ENCODE measurements at places on chromosomes 6 and 20.

DNA sequence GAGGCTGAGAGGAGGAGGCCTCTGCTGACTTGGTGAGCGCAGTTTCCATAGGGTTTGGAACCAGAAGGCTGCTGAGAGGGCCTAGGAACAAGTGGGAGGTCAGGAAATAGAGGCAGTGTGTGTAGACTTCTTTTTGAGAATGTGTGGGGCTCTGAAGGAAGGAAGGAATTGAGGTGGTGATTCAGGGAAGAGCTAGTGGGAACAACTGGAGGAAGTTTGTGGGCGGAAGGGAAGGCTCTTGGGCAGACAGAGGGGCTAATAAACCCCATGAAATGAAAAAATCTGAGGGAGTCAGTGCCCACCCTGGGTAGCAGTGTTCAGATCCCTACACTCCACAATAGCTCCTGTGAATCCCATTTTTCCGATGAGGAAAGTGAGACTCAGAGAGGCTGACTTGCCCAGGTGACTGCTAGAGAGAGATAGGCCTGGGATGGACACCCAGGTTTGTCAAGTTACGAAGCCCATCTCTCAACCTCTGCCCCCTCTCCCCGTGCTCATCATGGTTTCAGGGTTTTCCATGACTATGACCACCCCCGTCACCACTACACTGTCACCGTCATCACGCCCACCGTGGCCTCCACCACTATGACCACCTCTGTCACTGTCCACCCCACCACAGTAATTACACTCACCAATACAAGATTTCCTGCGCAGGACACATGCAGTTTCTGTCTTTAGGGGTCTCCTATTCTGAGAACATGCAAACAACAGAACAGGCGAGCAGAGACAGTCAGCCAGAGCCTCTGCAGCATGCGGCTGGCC is 106.4 kb downstream of the MRPL14 start:
- DNase-seq: no peak

- no peak for DNase-seq
These were observed 25.6 kb downstream of the GFOD1 start for GRCh38 chr6:13461805-13462204.

DNA sequence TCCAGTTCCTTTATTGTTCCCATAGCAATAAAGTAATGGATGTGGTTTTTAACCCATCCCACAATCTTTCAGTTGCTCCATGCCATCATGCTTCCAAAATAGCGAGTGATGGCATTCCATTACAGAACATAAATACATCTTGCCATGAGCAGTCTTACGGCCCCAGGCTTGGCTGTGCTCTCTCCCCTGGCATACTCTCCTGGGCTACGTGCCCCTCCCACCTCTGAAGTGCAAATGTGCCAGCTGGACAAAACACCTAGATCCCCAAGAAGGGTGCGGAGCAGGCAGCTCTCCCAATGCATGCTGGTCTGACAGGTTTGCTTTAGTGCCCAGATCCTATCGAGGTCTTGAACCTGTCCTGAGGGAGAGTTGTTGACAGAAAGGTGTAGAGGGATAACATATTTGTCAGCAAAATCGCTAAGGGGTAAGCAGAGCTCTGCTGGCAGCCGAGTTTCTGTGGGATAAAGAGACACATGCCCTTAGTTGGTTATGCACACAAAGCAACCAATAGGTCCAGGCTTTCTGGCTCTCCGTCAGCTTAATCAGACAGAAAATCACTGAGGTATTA is 43.9 kb upstream of the PAX1 start:
- no peak for DNase-seq

- no peak for DNase-seq
These were observed 87.4 kb upstream of the BHLHE23 start for GRCh38 chr20:63093966-63094766.

GRCh38 chr6:26380256-26380655 is 2.7 kb upstream of the BTN2A2 start:
- DNase-seq: no peak

DNA sequence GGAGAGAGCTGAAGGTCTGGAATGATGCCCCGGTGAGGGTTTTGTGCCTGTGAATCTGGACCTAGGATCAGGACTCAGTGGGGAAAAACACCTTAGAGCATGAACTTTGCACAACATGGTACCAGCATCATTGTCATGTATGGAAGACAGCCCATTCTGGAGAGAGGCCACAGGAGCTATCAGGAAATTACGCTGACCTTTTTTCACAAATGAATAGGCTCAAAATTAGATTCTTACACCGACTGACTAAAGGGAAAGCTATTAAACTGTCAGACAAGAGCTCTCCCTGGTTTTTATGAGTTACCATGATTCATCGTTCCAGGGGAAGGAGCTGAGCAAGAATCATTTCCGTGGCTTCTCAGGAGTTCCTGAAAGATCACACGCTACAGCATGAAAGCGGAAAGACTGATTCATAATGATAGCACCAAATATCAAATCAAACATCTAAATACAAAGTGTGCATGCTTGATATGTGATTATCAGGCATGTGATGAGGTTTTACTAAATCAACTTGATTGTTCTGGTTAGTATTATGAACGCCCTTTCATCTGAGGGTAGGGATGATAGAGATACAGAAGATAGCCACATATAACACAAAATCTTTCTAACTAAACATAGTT is 224.9 kb upstream of the SMLR1 start:
- DNase-seq: no peak

GRCh38 chr6:7008451-7008988 is 99.2 kb upstream of the RREB1 start:
- DNase-seq: no peak

- DNase-seq: no peak
These were observed 96.1 kb upstream of the FAM8A1 start for GRCh38 chr6:17504005-17504404.

DNA sequence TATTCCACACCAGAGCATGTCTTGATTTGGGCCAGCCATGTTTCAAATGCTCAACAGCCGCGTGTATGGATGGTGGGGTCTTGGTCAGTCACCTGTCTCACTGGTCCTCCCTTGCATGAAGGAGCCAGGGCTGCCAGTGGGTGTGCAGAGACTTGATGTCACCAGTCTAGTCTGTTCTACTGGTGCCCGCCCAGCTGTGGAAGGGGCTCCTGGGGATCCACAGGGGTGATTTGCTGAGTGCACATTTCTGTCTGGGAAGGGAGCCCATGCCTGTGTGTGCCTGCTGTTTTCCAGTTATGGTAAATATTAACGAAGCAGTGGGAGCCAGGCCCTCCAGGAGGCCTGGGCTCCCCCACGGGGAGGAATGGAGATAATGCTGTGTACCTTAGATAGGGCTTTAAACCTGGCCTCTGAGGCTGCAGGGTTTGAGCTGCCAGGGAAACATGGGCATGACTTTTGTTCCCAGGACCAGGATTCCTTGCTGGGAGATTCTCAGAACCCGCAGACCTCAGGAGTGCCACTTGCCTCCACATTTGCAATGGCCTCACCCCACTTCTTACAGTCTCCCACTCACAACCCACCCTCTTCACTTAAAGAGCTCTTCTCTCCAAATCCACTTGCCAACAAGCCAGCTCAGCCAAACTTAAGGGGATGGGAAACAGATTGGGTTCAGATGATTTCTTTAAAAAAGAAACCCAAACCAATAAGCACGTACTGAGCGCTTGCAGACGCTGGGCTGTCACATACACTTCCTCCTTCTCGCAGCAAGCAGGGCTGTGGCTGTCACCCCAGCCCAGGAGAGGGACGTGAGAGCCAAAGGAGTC is 54.1 kb downstream of the VEGFA start:
- no peak for DNase-seq

- no peak for DNase-seq
These were observed at the start of gene DST for GRCh38 chr6:56642366-56643261. TSS of gene DST (minus strand) at chr6:56642889.

- no peak for DNase-seq
These were observed 446.3 kb upstream of the SLC35B3 start for GRCh38 chr6:8881663-8882062.

GRCh38 chr6:167796192-167796981 is 30.3 kb upstream of the AFDN start:
- no peak for DNase-seq

DNA sequence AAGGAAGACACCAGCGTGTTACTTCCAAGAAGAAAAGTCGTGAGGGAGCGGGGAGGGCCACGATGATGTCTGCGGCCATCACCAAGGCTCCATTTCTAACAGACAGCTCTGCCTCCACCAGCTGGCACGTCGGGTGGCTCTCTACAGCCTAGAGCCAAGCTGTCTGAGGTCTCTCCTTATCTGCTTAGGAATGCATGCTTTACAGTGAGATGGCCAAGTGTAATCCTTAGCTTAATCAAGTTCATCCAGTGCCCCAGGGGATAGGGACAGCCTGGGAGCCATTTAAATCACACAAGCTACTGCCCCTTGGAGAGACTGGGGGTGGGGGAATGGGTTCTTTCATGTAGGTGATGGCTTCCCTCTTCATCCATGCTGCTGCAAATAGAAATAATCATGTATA is 213.8 kb upstream of the CST7 start:
- DNase-seq: no peak

- no peak for DNase-seq
These were observed 31.5 kb upstream of the EDN1 start for GRCh38 chr6:12258591-12259075.

GRCh38 chr20:22546344-22546743 is 38.0 kb downstream of the FOXA2 start:
- no peak for DNase-seq

DNA sequence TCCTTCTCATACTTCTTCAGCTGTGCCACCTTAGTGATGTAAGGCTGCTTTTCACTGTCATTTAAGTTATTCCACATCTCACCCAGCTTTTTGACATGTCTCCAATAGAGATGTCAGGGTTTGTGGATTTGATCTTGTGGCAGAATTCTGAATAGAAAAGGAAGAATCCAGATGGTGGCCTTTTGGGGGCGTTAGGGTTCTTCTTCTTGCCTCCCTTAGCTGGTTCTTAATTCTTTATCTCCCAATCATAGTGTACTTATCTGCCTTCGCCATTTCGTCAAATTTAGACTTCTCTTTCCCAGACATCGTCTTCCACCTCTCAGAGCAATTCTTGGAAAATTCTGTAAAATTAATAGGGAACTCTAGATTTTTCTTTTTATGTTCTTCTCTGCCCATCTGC is 422.9 kb downstream of the GJA1 start:
- no peak for DNase-seq

DNA sequence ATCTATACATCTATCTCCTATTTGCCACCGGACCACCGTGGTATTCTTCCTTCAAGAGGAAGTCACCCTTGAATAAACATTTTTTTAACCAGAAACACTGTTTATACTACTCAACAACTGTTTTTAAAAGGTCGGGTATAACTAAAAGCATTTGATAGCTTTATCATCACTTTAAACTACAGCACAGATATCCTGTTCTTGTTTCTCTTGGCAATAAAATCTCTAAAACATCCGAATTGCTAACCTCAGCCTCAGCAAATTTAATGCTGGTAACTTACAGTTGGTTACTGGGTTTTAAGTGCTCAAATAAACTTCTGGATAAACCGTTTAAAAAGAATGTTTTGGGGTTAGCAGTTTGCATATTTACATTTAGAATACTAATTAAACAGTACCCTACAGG is 20.4 kb downstream of the ZUP1 start:
- no peak for DNase-seq

Data from activated CD8-positive, alpha-beta memory T cell treated with anti-CD3 and anti-CD28 coated beads for 1 hour (primary cell).